Stimulated activated CD8-positive, alpha-beta memory T cell treated with anti-CD3 and anti-CD28 coated beads, Interleukin-4, amount 100 ng/mL, for 1 hour (primary cell): ENCODE measurements at places on chromosomes 3 and 15.

- no peak for DNase-seq
These were observed 495.4 kb downstream of the FOXP1 start for GRCh38 chr3:71088019-71088708.

- no peak for DNase-seq
These were observed 921 bp downstream of the MGLL start for GRCh38 chr3:127821394-127821793.

GRCh38 chr15:66646799-66647198 lies 55.2 kb upstream of the SMAD6 start:
- no peak for DNase-seq

DNA sequence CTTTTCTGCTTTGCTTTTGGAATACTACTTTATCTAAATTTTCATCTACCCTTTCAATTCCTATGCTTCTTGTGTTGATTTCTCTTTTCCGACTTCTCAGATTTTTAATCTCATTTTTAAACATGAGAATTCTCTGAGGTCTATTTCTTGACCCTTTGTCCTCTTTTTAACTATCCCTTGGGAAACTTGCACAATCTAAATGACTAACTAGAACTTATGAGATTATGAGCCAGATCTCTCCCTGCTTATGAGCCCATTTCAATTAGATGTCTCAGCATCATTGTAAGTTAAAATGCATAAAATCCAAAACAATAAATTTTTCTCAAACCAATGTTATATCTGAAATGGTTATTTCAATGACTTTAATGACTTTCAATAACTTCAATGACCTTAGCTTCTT lies 296.9 kb upstream of the AGTR1 start:
- DNase-seq: no peak

DNA sequence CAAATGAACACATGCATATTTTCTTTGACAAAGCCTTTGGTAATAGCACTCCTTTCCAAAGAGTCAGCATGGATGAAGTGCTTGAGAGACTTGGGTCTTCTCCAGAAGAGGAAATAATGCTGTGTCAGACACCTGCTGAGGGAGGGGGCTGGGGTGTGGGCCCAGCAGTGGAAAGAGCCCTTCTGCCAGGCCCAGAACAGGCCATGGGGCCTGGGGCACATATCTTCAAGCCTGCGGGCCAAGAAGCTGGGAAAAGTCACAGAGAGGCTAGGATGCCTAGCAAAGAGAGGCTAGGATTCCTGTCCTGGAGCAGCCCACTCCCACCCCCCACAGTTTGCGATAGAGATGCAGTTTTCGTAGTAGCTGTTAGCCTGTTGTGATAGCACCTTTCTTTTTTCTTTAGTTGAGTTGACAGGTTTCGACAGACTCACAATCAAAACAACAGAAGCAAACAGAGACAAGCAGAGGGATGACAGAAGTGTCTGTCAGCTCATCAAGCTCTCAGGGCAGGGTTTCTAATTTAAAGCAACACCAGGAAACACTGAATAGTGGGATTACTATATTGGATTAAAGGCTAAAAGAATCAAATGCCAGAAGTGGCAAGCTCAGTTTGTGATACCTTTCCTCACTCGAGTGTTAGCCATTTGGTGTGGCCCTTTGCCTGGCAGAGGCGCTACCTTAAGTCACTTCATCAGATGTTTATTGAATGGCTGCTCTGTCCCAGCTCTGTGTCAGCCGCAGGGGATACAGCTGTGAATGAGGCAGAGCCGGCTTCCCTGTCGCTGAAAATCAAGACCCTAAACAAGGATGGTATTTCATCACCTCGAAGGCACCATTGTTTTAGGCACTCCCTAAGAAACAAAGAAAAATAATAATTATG lies 19.0 kb downstream of the CMTM7 start:
- DNase-seq: no peak

DNA sequence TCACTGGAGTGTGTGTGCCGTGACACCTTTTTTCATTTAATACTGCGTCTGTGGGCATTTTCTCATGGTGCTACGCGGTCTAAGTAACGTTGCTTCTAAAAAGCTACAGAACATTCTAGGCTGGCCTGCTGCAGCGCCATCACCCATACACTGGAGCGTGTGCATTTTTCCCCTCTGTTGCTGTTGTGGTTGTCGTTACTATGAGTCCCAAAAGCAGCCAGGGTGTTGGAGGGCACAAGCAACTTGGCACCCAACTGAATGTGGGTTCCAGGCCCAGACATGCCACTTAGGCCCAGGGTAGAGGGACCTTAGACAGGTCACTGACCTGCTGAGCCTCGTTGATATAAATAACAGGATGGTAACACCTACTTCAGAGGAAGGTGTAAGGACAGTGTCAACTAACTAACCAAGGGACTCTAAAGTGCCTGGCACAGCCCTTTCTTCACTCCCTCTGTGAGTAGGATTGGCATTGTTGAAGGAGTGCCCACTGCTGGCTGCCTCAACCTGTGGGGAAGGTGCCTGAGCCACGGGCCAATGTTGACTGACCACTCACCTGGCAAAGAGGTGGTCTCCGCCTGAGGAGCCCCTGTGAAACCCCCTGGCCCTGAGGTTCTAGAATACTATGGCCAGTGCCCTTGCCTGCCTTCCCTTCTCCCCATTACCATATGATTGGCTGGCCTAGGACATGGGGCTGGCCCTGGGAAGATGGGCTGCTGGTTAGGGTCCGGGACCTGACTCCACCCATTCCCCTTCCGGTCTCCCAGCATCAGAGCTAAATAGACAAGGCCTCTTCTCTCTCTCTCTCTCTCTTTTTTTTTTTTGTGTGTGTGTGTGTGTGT lies 3.5 kb downstream of the CSK start:
- DNase-seq: no peak

GRCh38 chr3:14413381-14414071 lies 11.1 kb downstream of the SLC6A6 start:
- no peak for DNase-seq

DNA sequence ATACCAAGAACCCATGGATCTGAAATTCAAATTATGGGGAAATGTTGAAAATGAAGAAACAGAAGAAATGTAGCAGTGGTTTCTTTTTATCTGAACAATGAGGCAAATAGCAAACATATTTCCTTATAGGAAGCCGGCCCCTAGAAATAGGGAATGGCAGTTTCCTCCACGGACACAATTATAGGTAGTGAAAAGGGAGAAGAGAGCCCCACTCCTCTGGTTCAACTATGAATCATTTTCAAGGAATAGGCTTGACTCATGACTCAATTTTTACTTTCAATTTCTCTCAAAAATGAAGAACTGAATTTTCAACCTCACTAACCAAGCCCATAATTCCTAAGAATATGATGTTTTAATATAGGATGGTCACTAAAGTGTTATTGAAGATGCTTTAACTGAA lies 243.1 kb downstream of the MECOM start:
- no peak for DNase-seq

GRCh38 chr15:69929905-69930630 lies 167.6 kb downstream of the TLE3 start:
- DNase-seq: no peak

- no peak for DNase-seq
These were observed 406.8 kb downstream of the MCTP2 start for GRCh38 chr15:94638183-94638582.

DNA sequence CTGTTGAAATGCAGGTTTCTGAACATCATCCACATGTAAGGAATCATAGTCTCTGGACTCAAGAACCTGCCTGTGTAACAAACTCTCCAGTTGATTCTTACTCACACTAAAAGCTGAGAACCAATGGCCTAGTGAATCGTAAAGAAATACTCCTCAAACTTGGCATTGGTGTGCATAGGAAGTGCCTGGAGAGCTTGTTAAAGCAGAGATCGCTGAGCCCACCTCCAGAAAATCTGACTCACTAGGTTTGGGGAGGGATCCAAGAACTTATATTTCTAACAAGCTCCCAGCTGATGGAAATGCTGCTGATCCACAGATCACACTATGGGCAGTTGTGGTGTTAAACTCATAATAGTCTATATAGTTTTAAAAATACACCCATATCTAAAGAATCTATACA lies 55.8 kb upstream of the LMCD1 start:
- no peak for DNase-seq

GRCh38 chr3:178851564-178851963 lies 220.0 kb downstream of the ZMAT3 start:
- DNase-seq: no peak

- DNase-seq: no peak
These were observed 32.7 kb downstream of the ZNF385D start for GRCh38 chr3:21718161-21718765.

GRCh38 chr3:66083784-66084213 lies 45.1 kb upstream of the MAGI1 start:
- DNase-seq: no peak

GRCh38 chr3:78091478-78092119 lies 1051.7 kb downstream of the ROBO2 start:
- no peak for DNase-seq

DNA sequence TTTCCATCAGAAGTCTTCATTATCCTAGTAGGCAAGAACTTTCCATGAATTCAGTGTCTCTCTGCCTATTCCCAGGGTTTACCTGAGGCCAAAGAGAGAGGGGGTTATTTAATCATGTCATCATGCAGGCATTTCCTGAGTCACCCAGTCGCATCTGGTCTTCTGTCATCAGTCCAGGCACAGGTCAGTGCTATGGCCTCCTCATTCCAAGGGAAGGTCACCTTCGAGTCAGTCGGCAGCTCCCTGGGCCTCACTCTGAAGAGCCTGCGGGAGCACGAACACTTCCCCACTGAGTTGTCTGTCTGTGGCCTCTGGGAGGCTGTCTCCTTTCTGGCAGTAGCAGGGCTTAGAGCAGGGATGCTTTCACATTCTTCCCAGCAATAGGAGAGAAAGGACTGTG lies 26.2 kb upstream of the LRTM1 start:
- no peak for DNase-seq

DNA sequence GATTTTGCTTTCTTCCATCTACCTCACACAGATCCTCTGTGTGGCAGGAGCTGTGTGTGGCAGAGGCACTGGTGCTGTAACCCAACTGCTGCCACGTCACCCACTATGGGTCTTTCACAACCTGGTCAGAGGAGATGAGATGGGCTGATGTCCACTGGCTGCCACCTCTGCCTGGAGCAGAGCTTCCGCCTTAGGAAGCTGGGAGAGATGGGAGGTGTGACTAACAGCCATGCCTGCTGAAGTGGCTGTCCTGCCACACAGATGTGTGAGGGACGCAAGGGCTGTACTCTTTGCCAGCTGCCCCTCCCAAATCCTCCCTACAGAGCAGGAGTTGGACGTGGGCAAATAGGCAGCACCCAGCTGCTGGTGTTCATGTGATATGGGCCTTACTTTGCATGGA lies 329.5 kb downstream of the GABRB3 start:
- DNase-seq: no peak

DNA sequence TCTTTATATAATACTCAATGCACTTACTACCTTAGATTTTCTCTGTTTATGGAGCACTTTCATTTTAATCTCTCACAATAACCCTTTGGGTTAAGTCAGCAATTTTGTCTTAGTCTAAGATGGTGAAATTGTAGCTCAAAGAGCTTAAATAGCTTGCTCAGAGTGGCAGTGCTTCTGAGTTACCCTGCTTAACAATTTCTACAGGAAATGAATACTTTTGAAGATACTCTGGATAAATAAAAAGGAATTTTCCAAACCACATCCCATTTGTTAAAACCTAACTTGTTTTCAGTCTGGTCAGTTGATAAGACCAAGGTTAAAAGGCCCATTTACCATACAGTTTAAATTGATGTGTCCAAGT lies 37.2 kb downstream of the HMG20A start:
- DNase-seq: no peak

DNA sequence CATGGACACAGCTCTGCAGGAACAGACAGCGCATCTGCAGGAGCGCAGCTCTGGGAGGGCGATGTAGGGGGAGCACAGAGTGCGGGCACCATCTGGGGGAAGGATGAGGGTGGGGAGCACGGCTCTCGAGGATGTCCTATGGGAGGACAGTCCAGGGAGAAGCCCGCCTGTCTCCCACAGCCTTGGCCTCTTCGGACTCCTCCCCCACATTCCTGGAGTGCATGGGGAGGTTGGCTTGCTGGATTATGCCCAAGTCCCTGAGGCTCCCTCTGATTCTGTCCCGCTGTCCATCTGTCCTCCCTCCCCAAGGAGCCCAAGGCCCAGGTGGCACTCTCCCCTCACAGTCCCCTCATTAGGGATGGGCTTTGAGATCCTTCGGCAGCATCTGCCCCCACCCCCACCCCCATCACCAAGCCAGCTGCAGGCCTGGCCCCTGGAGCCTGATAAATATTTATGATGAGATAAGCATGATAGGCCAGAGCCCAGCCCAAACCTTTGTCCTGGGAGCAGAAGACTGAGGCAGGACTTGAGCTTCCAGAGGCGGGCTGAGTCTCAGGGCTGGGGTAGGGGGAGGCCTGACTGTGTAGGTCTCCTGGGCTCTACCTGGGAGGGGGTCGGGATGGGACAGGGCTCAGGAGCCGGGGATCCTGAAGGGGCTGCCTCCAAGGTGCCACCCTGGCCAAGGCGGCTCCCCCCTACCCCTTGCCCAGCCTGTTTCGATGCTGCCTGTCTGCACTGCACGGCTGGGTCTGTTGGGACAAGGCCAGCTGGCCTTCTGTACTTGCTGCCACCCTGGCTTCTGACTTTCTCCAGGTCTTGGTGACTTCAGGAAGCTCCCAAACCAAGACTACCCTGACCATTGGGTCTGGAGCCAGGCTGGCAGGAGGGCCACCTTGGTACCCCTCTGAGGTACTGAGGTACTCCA lies 28.6 kb upstream of the SEMA3F start:
- DNase-seq: no peak

DNA sequence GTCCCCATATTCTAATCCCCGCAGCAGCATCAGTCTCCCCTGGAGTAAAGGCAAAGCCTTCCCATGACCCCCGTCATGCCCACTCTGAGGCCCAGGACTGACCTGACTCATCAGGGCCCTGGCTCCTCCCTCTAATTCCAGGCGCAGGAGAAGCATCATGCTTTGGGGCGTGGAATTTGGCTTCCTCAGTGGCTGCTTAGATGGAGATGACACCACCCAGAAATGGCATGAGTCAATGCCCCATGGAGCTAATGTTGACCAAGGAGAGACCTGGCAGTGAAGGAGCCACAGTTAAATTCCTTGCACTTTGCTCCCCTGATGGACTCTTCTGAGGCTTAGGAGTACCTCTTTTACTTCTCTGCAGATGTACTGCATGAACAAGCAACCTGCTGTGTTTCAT lies 204.2 kb upstream of the PROK2 start:
- DNase-seq: no peak

DNA sequence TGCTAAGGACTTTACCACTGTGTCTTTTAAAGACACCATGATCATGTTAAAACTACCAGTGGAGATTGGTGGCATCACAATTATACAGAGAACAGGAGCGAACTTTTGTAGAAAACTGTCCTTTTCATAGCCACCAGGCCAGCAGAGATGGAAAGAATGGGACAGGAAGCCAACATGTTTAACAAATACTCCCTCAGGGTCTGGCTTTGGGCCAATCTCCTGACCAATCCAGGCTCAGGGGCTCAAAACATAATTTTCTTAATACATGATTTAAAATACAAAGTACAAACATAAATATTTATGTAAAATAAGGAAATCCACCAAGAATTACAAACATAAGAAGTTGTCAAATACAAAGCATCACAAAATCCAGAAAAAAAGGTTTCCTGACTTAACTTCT lies 266.0 kb downstream of the VPS13C start:
- no peak for DNase-seq

GRCh38 chr3:98778383-98778782 lies 15.2 kb downstream of the ST3GAL6 start:
- DNase-seq: no peak
